ENCODE measurements at places on chromosomes 7 and 10.
A peak's percentile ranks its signal among the peaks of the same experiment; 100 is the strongest.

- no peak for DNase-seq
Observed at GRCh38 chr10:94496646-94497045, 48.9 kb upstream of the HELLS start.

- no peak for DNase-seq
Observed at GRCh38 chr7:428387-428786, 91.3 kb downstream of the PDGFA start.

- DNase-seq, result no peak
Observed at GRCh38 chr10:121428867-121429266, 169.4 kb downstream of the FGFR2 start.

- no peak for DNase-seq
Observed at GRCh38 chr7:1029637-1030443, 14.5 kb upstream of the GPR146 start.

GRCh38 chr10:113326160-113327111 lies 226.4 kb upstream of the HABP2 start:
- DNase-seq, result peak; percentile 82

DNA sequence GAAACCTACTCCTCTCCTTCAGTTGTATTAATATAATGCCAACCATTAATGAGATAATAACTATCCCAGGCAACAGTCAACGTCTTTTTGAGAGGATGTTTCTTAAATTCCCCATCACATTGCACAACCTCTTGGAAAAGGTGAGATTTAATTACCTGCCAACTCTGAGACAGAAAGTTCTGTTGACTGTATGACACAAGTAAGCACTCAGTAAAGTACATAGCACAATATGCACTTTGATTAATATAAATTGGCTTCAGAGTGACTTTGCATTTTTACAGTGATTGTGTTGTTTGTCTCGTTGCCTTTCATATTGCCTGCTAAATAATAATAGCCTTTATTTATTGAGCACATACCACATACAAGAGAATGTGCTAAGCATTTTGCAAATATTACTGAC lies 46.7 kb downstream of the CAV1 start:
- no peak for DNase-seq

- peak; percentile 91 for DNase-seq
Observed at GRCh38 chr7:40232242-40232893, 97.6 kb downstream of the SUGCT start.

DNA sequence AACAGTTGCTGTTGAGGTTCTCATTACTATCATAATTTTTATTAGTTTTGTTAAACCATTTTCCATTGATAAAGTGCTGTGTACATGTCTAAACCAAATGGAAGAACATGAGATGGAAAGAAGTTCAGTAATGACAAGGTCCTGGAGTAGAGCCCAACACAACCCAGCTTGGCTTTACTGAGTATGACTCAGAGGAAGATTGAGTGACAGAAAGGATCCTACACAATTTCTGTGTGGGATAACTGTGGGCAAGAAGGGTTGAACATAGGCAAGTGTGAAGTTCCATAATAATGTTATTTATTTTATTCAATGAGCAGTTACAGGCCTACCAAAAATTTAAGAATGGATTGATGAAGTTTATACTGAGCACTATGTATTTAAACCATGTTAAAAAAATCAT lies 15.9 kb downstream of the PRKG1 start:
- DNase-seq, result peak; percentile 39

DNA sequence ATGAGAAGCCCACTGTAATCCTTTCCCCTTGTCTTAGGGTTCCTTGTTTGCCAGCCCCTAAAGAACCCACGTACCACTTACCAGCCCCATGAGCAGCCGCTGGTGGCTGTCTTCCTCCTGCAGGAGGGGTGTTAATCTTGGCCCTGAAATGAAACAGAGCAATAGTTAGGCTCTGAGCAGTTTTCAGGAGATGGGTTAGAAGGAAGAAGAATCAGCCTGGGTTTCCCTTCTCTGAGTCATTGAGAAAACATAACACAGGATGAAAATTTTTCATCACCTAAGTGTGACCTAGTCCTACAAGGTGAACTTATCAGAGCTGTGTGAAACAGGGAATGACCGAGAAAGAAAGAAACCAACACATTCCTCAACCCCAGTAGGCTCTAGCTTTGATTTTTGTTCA lies 90.0 kb downstream of the GSAP start:
- DNase-seq, result peak; percentile 58

DNA sequence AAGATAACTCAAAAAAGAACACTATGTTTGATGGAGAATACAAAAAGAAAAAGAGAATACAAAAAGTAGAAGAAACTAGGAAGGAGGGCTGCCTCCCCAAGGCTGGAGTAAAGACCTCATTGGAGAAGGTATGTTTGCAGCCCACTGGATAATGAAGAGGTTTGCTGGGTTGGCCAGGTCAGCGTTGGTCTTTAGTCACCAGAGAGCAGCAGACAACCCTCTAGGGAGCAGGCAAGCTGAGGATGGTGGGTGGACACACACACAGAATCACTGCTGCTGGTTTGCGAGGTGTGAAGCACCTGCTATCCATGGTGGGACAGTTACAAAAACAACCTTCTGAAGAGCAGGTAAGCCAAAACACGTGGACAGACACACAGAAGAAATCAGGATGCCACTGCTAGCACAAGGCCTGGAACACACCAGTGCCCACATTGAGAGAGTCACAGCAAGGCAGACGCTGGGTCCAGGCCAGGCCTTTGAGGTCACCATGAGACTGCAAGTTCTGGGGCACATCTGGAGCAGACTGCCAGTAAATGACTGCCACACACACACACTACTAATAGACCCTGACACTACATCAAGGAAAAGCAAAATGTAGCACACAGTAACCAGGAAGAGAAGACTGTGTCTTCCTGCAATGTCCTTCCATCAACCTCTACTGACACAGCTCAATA lies 43.0 kb downstream of the MTERF1 start:
- no peak for DNase-seq

GRCh38 chr10:63030536-63030935 lies 102.6 kb upstream of the NRBF2 start:
- DNase-seq, result peak; percentile 4

DNA sequence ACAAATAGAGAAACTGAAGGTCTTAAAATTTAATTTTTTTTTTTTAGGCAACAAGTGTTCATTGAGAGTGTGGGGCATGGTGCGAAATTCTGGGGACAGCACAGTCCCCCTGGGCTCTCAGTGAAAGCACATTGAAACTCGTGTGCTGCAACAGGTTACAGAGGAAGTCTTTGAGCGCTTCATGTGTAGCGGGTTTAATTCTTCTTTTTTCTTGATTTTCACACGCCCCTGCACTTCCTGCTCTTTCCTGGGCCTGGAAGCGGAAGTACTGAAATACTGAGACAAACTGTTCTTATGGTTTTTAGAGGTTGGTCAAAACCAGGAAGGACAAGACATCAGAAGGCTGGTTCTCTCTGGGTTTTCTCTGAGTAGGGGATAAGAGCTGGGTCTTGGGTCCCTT lies 203.5 kb downstream of the PTEN start:
- no peak for DNase-seq

DNA sequence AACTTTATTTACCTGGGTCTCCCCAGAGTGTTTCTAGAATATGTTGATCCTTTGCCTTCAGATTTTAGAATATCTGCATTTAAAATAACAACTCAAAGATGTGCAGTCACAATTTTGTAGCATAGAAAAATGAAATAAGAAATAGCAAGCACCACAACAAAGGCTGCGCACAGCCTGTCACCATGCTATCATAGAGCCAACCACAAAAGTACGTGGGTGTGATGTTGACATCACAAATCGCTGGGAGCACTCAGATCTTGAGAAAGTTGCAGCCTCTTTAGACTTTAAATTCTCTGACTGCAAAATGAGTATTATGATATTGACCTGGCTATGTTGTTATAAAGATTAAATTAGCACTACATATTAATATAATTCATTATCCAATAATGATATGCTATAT lies 177.9 kb downstream of the TNS3 start:
- peak; percentile 78 for DNase-seq

- DNase-seq, result peak; percentile 70
Observed at GRCh38 chr7:42237811-42238541, 967 bp upstream of the GLI3 start.

- DNase-seq, result no peak
Observed at GRCh38 chr10:3570131-3570729, 214.8 kb downstream of the KLF6 start.

DNA sequence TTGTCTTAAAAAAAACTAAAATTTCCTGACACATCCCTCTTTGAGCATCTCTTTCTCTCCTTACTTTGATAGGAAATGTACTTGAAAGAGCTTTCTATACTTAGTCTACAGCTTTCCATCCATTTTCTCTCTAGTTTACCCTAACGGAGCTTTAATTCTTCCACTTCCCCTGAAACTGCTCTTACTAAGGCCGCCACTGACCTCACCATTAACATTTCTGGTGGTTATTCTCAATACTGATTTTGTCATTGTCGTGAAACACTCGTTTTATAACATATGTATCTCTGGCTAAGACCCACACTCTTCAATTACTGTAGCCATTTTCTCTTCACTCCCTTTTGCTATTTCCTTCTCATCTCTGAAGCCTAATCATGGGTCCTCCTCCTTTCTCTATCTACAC lies 262.0 kb upstream of the FERD3L start:
- DNase-seq, result no peak

DNA sequence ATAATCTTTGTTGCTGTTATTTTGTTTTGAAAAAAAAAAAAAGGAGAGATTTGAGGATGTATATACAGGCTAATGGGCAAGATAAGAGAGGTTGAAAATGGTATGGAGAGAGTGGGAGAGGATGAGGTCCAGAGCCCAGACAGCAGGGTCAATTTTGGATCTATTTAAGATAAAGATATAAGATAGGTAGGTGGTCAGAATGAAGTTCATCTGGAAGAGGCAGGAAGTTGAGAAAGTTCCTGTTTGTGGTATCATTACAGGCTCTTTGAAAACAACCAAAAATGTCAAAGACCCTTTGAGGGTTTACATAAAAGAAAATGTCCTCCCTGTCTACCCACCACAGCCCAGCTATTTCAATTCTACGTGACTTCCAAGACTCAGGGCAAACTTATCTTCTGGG lies 7.5 kb downstream of the CEP41 start:
- DNase-seq, result no peak

- DNase-seq, result peak; percentile 73
Observed at GRCh38 chr7:105268056-105268455, 120.7 kb downstream of the SRPK2 start.

All from choroid plexus epithelial cell (primary cell).